Psoas muscle (tissue), 8 donors: ENCODE measurements at places on chromosomes 6 and 20.

- H3K36me3 ChIP-seq = no peaks in the 10 kb centered on the region
- H3K4me3 ChIP-seq = no peak overlapping the region
- no peak for DNase-seq
- no peaks in the 10 kb centered on the region for H3K4me1 ChIP-seq
- H3K27me3 ChIP-seq = no peaks in the 10 kb centered on the region
Measured at GRCh38 chr20:14761903-14762302, 424.5 kb upstream of the FLRT3 start.

DNA sequence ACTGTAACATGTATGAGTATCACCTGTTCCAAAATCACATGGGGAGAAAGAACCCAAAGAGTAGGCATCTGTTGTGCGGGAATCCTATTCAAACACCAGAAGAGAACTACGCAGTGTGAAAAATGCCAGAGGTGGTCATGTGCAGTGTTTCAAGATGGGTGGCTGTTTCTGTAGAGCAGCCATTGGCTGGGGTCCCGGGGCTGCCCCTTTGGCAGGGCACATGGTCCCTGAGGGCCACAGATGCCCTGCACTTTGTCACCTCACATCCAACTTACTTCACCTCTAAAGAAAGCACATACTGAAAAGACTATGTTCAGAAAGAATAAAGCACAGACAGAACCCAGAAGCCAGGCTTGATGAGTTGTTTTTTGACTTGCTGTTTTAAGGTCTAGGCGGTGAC is 12.3 kb downstream of the MTCH1 start:
- H3K27ac ChIP-seq = no peak overlapping the region
- no peaks in the 10 kb centered on the region for H3K27me3 ChIP-seq
- H3K4me3 ChIP-seq = no peak overlapping the region

DNA sequence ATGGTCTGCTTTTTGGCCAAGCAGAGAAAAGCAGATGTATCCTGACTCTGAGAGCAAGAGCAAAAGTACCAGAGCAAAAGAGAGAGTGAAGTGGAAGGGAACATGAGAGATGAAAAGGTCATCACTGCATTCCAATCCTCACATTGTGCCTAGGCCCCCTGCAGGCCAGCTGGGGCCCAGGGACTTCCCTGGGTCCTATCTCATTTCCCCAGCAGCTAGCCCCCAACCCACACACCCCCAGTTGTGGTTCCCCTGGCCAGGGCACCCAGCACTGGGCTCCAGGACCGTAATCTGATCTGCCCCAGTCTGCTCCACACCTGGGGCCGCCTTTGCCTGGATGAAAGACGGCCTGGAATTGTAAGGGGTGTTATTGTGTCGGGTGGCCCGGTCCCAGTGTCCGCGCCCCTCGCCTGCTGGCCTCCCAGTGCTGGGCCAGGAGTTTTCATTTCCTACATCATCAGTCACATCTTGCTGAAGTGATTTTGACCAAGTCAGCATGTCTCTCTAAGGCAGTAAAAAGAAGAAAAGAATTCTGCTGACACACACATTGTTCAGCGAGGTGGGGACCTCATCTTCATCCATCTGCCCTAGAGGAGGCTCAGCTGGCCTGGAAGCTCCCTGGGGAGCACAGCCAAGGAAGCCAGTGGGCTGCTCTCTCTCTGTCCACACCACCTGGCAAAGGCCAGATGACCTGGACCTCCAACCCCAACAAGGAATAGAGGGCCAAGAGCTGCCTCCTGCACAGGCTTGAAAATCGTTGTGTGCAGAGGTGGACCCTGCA is 4.0 kb upstream of the BMP7 start:
- H3K4me1 ChIP-seq = no peaks in the 10 kb centered on the region
- no peak overlapping the region for H3K27ac ChIP-seq
- peaks cover 20% of the 10 kb centered on the region for H3K27me3 ChIP-seq
- H3K36me3 ChIP-seq = no peaks in the 10 kb centered on the region
- H3K4me3 ChIP-seq = no peak overlapping the region
- DNase-seq = no peak

- DNase-seq = no peak
- no peak overlapping the region for H3K4me3 ChIP-seq
- peaks cover 39% of the 10 kb centered on the region for H3K4me1 ChIP-seq
- no peak overlapping the region for H3K27ac ChIP-seq
- H3K36me3 ChIP-seq = peaks cover 4% of the 10 kb centered on the region
Measured at GRCh38 chr6:144294016-144294415, 8.9 kb downstream of the UTRN start.

DNA sequence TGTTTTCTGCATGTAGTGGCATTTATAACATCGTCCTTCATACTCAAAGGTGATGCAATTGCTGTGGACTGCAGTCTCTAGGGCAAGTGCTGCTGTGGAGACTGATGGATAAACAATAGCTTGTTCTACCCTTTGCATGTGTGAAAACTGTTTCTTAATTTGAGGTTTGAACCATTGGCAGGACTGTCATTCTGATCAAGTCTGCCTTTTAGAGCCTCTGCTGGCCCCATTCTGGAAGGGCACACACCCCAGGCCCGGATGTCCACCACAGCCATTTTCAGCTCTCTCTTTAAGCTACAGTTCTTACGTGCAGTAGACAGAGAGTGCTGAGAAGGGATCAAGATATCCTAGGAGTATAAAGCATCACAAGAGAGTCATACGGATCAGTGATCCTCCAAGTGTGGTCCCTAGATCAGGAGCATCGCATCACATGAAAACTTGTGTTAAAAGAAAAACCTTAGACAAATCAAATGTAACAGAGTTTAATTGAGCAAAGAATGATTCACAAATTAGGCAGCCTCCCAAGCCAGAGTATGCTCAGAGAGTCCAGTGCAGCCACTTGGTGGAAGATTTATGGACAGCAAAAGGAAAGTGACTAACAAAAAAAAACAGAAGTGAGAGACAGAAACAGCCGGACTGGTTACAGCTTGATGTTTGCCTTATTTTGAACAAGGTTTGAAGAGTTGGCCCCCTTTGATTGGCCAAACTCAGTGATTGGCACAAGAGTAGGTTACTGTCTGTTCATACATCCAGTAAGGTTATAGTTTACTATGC is 52.0 kb downstream of the FRK start:
- H3K27me3 ChIP-seq = no peaks in the 10 kb centered on the region
- H3K4me3 ChIP-seq = peak overlapping the region; percentile 1
- H3K36me3 ChIP-seq = no peaks in the 10 kb centered on the region

DNA sequence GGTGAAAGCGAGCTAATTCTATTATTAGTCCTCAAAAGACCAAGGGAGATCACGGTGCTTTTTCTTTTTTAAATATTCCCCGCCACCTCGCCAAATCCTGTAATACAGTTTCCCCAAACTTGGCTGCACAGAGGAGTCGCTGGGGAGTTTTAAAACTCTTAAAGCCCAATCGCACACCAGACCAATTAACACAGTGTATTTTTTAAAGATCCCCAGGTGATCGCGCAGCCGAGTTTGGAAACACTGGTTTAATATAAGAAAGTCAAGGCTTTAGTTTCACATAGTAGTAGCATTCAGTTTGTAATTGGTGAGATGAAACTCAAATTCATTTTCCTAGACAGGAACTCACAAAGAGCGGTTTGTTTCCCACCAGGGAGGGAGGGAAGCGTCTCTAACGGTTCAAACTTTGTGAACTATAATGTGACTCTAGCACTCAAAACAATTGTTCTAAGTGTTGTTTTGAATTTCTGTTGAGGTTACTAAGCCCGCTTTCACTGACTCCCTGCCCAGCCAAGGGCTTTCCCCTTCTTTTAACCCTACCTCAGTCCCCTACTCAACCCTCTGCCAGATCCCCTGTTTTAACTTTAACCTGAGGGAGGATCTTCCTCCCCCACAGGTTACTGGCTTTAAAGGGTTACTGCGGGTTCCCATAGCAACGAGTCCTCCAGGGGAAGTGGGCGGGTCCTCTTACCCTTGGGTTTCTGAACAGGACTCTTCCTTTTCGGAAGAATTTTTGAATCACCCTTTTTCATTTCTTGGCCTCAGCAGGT is 25.7 kb upstream of the BTBD3 start:
- H3K4me3 ChIP-seq = peak overlapping the region; percentile 82
- H3K36me3 ChIP-seq = no peaks in the 10 kb centered on the region
- H3K4me1 ChIP-seq = peaks cover 49% of the 10 kb centered on the region
- H3K27ac ChIP-seq = peak overlapping the region; percentile 94

DNA sequence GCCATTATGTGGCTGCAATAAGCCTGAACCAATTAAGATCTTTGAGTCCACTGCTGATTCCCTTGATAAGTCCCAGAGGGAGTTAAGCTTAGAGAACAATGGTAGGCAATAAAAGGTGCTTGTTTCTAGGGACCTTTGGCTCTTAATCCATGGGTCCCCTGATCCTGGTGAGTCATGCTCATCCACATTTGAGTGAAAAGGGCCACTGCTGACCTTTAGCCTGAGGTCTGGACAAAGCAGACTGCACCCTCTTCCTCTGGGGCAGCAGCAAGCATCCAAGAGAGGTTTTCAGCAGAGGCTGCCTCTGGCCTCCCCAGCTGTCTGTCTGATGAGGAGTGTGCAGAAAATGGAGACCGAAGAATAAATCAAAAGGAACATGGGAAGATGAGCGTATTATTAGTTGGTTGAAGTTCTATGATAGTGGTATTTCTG is 16.1 kb upstream of the SCGN start:
- H3K36me3 ChIP-seq = no peaks in the 10 kb centered on the region
- H3K4me3 ChIP-seq = no peak overlapping the region
- H3K27me3 ChIP-seq = no peaks in the 10 kb centered on the region
- no peak for DNase-seq
- no peaks in the 10 kb centered on the region for H3K4me1 ChIP-seq

- H3K27ac ChIP-seq = no peak overlapping the region
- H3K4me1 ChIP-seq = no peaks in the 10 kb centered on the region
- H3K36me3 ChIP-seq = no peaks in the 10 kb centered on the region
- no peak for DNase-seq
Measured at GRCh38 chr20:49308875-49309274, 31.0 kb upstream of the ZNFX1 start.

DNA sequence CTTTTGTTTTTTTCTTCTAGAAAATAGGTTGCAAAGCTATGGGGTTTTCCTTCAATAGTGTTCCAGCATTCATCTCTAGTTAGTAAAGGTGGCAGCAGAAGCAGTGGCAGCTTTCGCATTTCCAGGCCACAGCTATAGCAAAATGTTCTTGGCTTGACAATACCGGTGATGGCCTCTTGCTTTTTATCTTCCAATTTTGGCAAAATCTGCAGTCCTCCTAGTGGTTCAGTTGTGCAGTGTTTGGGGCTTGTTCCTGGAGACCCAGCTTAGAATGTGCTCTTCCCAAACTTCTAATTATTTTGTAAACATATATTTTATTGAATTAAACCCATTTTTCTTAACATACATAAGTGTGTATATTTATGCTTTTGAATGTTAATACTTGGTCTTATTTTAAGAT is 370.6 kb upstream of the MAN1A1 start:
- H3K4me3 ChIP-seq = no peak overlapping the region
- no peaks in the 10 kb centered on the region for H3K27me3 ChIP-seq
- no peak overlapping the region for H3K27ac ChIP-seq
- H3K36me3 ChIP-seq = no peaks in the 10 kb centered on the region
- no peak for DNase-seq

DNA sequence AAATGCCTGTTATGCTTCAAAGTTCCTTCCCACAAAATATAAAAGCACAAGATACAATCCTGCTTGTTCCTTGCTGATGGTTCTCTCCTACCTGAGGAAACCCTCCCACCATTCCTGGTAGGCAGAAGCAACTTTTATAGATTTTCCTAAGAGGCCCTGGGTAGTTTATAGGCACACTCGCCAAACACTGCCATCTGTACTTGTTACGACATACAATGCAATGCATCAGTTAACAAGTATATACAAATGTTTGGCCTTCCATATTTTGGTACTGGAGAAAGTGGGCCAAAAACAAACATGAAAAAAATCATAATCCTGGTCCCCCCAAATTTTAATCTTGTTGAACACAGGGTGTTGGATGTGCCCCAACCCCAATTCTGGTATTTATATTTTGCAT is 16.6 kb downstream of the MCM9 start:
- no peaks in the 10 kb centered on the region for H3K27me3 ChIP-seq
- H3K4me1 ChIP-seq = peaks cover 10% of the 10 kb centered on the region
- no peak overlapping the region for H3K27ac ChIP-seq
- H3K36me3 ChIP-seq = peaks cover 21% of the 10 kb centered on the region
- no peak for DNase-seq

- no peaks in the 10 kb centered on the region for H3K36me3 ChIP-seq
- H3K27ac ChIP-seq = no peak overlapping the region
- H3K27me3 ChIP-seq = no peaks in the 10 kb centered on the region
- DNase-seq = no peak
Measured at GRCh38 chr6:130717657-130718056, 109.5 kb upstream of the SMLR1 start.

GRCh38 chr6:141451511-141452353 is 681.0 kb upstream of the GJE1 start:
- no peak for DNase-seq
- no peaks in the 10 kb centered on the region for H3K27me3 ChIP-seq
- H3K27ac ChIP-seq = no peak overlapping the region

- H3K4me3 ChIP-seq = no peak overlapping the region
- no peaks in the 10 kb centered on the region for H3K36me3 ChIP-seq
- no peaks in the 10 kb centered on the region for H3K4me1 ChIP-seq
- no peaks in the 10 kb centered on the region for H3K27me3 ChIP-seq
Measured at GRCh38 chr6:84643778-84644177, 120.6 kb downstream of the TBX18 start.

GRCh38 chr6:56101141-56101553 is 146.2 kb downstream of the COL21A1 start:
- no peak overlapping the region for H3K4me3 ChIP-seq
- no peak overlapping the region for H3K27ac ChIP-seq
- no peaks in the 10 kb centered on the region for H3K27me3 ChIP-seq
- no peak for DNase-seq
- no peaks in the 10 kb centered on the region for H3K36me3 ChIP-seq

DNA sequence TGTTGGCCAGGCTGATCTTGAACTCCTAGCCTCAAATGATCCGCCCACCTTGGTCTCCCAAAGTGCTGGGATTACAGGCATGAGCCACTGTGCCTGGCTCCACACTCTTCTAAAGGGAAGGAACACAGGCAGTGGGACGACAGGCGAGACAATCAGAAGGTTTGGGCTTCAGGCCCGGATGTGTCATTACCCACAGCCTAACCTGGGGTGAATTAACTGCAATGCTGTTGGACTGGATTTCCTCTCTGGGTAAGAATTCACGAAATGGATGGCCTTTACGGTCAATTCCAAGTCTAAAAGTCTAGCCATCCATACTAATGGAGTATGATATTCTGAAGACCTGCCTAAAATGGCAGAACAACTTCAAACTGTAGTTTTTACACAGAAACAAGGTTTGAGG is 83.7 kb upstream of the CCDC28A start:
- H3K4me3 ChIP-seq = no peak overlapping the region
- H3K27me3 ChIP-seq = no peaks in the 10 kb centered on the region
- no peaks in the 10 kb centered on the region for H3K4me1 ChIP-seq
- no peak overlapping the region for H3K27ac ChIP-seq
- DNase-seq = no peak

GRCh38 chr6:166853371-166854325 is 102.7 kb downstream of the RNASET2 start:
- H3K4me3 ChIP-seq = no peak overlapping the region
- peaks cover 4% of the 10 kb centered on the region for H3K27me3 ChIP-seq
- no peak overlapping the region for H3K27ac ChIP-seq
- H3K36me3 ChIP-seq = no peaks in the 10 kb centered on the region
- no peak for DNase-seq

DNA sequence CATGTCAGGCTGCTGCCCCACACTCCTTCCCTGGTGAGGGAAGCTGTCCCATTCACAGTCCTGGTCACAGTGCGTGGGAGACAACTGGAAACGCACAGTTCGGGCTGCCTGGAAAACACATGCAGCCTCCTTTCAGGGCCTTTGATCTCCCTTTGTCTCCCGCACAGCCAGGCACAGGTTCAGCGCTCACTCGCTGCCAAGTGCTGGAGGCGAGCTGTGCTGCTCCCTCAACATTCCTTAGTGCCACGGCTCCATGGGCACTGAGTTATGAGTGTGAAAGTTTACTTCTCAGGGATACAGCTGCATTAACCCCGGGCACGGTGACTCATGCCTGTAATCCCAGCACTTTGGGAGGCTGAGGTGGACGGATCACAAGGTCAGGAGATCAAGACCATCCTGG is 9.1 kb downstream of the YTHDF1 start:
- peaks cover 12% of the 10 kb centered on the region for H3K36me3 ChIP-seq
- no peaks in the 10 kb centered on the region for H3K27me3 ChIP-seq
- DNase-seq = no peak
- H3K27ac ChIP-seq = no peak overlapping the region
